Frontal cortex (tissue), 4 donors: ENCODE measurements at places on chromosomes 16 and 17.

DNA sequence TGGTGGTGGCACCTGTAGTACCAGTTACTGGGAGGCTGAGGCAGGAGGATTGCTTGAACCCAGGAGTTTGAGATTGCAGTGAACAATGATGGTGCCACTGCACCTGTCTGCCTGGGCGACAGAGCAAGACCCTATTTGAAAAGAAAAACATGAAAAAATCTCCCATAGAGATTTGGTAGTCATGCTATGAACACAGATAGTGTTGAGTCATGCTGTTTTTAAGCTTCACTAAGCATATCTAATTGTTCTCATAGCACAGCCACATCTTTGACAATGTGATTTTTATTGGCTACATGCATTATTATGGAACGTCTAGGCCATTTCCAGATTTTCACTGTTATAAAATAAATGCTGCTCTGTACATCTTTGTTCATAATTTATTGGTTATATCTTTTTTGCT is 6.0 kb downstream of the IL34 start:
- DNase-seq, result no peak

DNA sequence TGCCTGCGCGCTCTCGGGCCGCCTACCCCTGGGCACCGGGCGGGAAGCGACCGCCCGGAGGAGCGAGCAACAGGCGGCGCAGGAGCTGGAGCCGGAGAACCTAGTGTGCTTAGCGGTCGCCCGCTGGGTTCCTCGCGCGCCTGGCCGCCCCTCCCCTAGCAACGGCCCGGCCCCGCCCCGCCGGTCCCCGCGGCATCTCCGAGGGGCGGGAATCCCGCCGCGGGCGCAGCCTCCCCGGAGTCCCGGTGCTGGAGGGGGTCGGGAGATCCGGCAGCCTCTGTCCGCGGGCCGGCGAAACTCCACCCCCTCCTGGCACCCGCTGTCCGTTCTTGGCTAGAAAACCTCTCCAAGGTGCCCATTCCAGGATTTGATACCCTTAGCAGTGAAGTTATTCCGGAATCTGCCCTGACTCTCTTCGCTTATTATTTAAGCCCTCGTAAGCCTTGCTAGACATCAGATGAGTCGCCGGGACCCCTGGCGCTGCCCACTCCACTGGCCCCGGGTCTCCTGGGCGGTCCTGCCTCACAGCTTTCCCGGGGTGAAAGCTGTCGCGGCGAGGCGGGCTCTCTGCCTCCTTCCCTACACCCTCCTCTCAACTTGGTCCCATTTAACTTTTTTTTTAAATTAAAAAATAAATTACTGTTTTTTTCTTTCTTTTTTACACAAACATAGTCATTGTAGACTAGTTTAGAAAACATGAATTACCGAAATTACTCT is at the start of gene RPRML:
Gene RPRML (minus strand): TSS at position 107 of the 717 bp plus-strand sequence. CDS start 246 bp downstream, outside the sequence.
- no peak for DNase-seq

GRCh38 chr17:41895617-41896016 is 23.1 kb downstream of the ACLY start:
- no peak for DNase-seq

DNA sequence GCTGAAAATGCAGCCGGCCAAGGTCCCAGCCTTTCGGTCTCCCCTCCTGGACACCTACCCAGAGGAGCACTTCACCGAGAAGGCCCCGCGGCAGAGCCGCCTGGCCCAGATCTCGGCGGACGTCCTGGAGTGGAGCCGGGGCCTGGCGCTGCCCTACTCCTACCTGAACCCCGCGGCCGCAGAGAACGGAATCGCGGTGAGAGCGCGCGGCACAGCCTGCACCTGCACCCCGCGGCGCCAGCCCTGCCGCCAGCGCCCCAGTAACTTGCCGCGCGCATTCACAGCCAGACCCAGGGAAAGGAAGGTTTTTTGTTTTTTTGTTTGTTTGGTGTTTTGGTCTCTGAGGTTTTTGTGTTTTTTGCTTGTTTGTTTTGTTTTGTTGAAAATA is 15.2 kb downstream of the ALOX12B start:
- no peak for DNase-seq

DNA sequence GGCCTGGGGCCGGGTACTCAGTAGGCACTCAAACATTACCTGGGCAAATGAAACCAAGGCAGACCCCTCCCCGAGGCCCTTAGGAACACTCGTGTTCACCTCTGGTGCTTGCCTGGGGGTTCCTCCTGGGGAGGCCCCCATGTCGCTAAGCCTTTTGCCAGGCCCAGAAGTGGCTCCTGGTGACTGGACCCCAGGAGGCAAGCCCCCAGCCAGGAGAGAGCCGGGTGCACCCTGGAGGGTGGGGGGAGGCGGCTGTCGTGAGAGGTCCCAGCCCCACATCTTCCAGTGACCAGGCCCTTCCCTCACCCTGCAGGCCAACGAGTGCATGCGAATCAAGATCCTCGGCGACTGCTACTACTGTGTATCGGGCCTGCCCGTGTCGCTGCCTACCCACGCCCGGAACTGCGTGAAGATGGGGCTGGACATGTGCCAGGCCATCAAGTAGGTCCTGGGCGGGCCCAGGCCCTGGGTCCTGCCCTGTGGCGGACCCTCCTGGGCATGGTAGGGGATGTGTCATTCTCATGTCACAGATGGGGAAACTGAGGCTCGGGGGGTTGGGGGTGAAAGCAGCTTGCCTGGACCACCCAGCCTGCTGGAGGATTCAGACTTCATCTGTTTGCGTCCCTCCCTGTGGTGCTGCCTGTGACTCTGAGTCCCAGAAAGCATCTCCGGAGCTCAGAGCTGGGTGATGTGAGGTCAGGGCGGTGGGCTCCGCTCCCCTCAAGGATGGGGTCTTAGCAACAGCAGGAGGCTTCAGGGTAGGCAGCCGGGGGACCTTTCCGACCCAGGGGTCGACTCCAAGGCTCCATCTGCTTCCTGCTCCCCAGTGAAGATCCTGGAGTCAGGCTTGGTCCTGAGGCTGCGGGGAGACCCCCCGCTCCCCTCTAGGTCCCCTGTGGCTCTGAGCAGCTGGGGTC is 32.5 kb downstream of the ADCY7 start:
- DNase-seq, result no peak
